ENCODE measurements at places on chromosomes 6 and 20.
A peak's percentile ranks its signal among the peaks of the same experiment; 100 is the strongest.

GRCh38 chr20:32421290-32421689 lies 63.2 kb downstream of the ASXL1 start:
- no peak for DNase-seq

- no peak for DNase-seq
Observed at GRCh38 chr6:64334636-64335035, 699.0 kb downstream of the PHF3 start.

DNA sequence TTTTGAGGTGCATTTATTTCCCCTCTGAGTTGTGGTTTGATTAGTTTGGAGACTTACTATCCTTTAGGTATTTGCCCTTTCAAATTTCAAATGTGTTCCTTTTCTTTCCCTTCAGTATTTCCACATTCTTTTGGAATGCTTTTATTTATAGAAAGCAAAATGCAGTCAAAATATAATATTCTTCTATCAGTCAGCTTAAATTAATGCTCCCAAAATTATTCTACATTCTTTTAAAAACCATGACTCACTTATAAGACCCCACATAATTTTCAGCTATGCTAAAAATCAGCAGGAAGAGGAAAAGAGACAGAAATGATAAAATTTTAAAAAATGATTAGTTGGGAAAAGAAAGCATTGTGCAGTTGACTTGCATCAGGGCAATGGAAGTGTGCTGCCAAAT lies 180.0 kb upstream of the SMLR1 start:
- DNase-seq, result no peak

DNA sequence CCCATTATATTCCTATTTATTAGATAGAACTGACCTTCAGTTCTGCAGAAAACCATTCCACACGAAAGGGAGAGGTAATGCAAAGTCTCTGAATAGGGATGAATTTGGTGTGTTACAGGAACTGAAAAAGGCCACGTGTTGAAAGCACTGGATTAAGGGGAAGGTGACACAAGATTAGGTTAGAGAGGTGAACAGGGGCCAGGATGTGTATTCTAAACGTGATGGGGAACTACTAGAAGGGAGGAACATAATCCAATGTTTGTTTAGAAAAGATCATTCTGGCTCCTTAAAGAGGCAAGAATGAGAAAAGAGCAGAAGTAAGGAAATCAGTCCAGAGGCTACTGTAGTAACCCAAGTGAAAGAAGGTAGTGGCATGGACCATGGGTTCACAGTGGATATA lies 6.3 kb upstream of the ZKSCAN8 start:
- DNase-seq, result no peak

GRCh38 chr20:59221707-59222252 lies 58.2 kb downstream of the ZNF831 start:
- DNase-seq, result no peak

- no peak for DNase-seq
Observed at GRCh38 chr20:50532221-50532620, 22.0 kb downstream of the PTPN1 start.

- DNase-seq, result peak; percentile 14
Observed at GRCh38 chr20:22691369-22692118, 107.2 kb upstream of the FOXA2 start.

GRCh38 chr6:38118791-38119365 lies 299.4 kb downstream of the ZFAND3 start:
- DNase-seq, result no peak

DNA sequence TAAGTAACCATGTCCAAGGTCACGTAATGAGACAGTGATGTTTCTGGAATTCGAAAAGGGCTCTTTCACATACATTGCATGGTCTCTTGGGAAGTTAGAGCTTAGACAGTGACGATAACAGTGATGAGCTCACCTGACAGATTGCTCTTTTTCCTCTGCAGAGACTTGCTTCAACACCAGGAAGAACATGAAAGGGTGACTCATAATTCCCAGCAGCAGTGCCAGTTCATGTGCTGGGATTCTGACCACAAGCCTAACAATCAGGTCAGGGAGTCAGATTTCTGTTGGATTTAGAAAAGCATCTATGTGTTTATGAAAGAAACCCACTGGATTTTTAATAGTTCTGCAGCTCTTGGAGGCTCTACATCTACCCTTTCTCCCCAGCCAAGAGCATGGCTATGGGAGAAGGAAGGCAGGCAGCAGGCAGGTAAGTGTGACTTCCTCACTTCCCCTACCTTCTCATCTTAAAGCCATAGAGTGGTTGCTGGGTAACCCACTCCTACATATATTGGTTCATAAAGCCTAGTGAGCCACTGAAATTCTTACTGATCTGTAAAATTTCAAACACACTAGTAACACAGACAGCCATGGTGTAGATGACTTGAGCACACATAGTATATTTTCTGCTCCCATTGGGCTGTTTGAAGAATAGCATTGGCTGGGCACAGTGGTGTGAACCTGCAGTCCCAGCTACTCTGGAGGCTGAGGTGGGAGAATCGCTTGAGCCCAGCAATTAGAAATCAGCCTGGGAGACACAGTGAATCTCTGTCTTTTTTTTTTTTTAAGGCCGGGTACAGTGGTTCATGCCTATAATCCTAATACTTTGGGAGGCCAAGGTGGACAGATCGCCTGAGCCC lies 44.4 kb upstream of the LOC128125822 start:
- no peak for DNase-seq

GRCh38 chr6:33439956-33440648 lies 14.3 kb upstream of the ZBTB9 start:
- no peak for DNase-seq

GRCh38 chr6:88298066-88298845 lies 132.1 kb upstream of the CNR1 start:
- DNase-seq, result no peak

DNA sequence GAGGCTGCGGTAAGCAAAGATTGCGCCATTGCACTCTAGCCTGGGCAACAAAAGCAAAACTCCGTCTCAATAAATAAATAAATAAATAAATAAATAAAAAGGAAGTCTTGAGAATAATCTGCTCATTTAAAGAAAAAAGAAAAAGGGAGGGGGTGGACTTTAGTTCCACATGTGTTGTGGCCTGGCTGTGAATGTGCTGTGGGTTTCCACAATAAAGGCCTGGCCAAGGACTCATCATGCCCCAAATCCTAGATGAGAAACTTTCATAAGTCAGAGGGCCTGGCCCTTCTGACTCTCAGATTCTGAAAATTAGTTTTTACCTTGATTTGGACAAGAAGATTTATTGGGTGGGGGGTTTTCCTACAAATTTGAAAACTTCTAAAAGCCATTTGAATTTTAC lies 48.4 kb downstream of the RIOK1 start:
- no peak for DNase-seq

GRCh38 chr20:22815603-22816315 lies 219.4 kb upstream of the SSTR4 start:
- DNase-seq, result no peak

DNA sequence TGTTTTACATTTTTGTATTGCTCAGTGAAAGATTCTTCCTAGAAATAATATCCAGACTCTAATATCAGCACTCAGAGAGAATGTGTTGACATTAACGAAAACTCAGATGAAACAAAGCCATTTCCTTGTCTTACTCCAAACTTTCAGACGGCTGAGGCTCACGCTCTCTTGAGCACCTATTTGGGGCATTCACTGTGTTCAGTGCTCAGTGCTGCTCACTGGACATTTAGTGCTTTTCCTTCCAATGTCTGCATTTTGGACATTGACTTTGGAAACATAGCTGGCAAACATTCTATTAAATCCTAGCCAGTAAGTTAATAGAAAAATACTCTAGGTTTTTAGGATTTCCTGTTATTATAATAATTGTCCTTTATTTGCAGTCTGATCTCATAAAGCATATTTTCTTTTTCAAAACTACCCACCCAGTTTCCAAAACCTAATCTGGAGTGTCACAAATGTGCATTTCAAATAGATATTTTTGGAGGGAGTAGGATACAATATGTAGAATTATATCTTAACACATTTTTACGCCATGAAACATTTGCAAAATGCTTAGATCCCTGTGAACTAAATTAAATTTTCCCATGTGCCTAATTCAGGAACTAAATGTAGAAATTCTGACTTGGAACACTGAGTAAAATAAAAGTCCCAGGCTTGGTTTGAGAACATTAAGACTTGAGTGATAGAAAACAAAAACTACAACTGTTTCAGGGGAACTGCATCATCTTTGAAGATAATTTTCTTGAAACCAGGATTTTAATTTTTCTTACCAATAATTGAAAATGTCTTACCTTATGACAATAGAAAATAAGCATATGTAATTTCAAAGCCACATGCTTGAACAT lies 91.7 kb upstream of the B3GAT2 start:
- DNase-seq, result no peak

- DNase-seq, result no peak
Observed at GRCh38 chr20:59033616-59034165, 1.6 kb upstream of the ATP5F1E start.

GRCh38 chr6:167678102-167679101 lies 148.3 kb upstream of the AFDN start:
- no peak for DNase-seq

- no peak for DNase-seq
Observed at GRCh38 chr6:146542881-146543210, 787 bp upstream of the RAB32 start.

DNA sequence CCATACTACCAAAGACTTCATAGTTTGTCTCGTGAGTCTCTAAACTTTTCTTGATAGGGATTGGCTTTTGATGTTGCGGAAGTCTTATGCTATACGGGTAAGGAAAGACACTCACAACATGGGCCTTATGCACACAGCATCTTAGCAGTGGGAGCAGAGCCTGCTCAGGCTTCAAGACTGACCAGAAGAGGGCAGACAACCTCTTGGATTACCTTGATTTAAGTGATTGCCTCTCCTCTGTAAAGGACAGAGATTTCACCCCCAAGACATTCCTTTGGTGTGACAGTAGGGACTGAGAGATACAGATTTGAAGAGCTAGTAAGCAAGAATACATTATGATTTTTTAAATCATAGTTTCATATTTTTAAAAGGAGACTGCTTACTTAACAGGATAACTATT lies 71.0 kb upstream of the SAMD3 start:
- DNase-seq, result no peak

DNA sequence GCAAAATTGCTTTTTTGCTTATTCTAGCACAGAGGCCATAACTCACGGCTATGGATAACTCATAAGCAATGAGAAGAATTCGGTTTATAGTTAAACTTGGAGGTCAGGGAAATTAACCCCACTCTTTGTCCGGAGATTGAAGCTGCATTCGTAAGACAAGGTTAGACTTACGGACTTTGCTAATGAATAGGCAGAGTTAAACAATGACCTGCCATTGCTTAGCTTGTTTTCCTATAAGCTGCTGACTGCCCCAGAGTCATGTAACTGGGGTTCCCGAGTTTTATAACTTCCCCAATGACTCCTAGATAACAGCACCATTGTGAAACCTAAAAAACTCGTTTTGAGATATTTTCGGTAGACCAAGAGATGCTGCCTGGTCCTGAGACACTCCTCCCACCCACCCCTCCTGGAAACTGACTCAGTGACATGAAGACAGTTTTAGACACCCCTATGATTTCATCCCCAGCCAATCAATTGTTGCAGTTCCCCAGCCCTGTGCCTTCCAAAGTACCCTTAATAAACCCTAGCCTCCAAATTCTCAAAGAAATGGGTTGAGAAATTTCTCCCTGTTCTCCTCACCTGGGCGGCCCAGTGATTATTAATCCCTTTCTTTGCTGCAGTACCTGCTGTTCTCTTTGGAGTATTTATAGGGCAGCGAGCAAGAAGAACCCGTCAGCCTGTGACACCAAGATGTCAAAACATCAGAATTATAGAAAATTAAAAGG lies 33.1 kb upstream of the MCUR1 start:
- DNase-seq, result no peak

DNA sequence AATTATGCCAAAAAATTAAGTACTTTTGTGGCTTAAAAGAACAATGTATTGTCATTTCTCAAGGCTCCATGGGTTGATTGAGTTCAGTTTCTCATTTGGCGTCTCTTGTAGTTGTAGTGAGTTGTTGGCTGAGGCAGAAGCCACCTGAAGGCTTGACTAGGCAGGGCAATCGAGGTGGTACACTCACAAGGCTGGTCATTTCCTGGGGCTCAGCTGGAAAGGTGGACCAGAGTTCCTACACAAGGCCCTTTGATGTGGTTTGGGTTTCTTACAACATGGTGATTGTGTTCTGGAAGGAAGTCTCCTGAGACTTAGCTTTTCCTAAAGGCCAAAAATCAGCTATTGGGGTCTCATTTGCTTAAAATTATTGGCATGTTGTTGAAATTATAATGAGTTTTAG lies 22.6 kb downstream of the MAS1 start:
- no peak for DNase-seq

GRCh38 chr20:32727683-32728082 lies 15.6 kb downstream of the COMMD7 start:
- no peak for DNase-seq

- no peak for DNase-seq
Observed at GRCh38 chr20:24040896-24041459, 52.4 kb upstream of the GGTLC1 start.

GRCh38 chr20:50253101-50253500 lies 62.5 kb downstream of the CEBPB start:
- DNase-seq, result no peak

DNA sequence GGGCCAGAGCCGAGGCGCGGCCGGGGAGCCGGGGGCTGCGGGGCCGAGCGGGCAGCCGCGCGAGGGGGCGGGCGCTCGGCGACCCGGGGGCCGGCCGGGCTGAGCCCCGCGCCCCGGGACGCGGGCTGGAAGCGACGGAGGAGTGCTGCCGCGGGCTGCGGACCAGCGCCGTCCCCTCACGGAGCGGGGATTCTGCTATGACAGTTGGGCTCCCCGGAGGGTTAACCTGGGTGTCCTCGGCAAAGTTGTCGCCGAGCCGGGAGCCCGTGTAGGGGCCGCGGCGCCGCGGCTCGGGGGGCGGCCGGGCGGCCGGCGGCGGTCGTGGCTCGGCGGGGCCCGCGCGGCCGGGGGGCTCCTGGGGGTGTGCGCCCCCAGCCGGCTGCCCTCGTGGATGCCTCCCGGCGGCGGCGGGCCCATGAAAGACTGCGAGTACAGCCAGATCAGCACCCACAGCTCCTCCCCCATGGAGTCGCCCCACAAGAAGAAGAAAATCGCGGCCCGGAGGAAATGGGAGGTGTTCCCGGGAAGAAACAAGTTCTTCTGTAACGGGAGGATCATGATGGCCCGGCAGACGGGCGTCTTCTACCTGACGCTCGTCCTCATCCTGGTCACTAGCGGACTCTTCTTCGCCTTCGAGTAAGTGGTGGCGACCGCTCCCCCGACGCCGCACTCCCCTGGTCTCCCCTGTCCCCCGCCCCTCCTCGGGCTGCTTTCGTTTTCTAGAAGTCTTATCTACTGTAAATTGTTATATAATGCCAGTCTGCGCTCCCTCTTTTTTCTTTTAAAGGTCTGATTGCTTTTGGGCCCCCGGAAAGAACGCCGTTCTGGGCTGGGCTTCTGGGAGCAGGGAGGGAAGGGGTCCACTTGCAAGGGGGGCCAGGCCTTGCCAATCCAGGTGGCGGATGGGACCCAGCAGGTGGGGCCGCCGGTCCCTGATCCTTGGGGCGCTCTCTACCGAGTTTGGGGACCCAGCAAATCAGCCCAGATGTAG lies 936 bp downstream of the ZDHHC14 start:
- peak; percentile 26 for DNase-seq

- no peak for DNase-seq
Observed at GRCh38 chr6:71289802-71290175, 1.2 kb downstream of the OGFRL1 start.

Data from stimulated activated CD4-positive, alpha-beta T cell treated with anti-CD3 and anti-CD28 coated beads, Interleukin-1b, Interleukin-23, amount 100 ng/mL, for 24 hours (primary cell).